Suppressor macrophage treated with lipopolysaccharide for 4 hours (primary cell): ENCODE measurements at places on chromosomes 6 and 20.

DNA sequence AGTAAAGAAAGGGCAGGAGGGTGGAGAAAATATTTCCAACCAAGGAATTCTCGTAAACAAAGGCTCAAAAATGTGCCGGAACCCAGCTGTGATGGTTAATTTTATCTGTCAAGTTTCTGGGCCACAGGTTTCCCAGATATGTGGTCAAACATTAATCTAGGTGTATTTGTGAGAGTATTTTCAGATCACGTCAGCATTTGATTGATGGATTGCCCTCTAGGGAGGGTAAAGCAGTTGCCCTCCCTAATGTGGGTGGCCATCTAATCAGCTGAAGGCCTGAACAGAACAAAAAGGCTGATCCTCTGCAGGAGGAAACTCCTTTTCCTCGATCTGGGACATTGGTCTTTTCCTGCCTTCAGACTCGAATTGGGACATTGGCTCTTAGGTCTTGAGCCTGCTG lies 298.7 kb upstream of the TCF21 start:
- DNase-seq, result no peak

GRCh38 chr6:64100702-64101303 lies 465.2 kb downstream of the PHF3 start:
- DNase-seq, result no peak

DNA sequence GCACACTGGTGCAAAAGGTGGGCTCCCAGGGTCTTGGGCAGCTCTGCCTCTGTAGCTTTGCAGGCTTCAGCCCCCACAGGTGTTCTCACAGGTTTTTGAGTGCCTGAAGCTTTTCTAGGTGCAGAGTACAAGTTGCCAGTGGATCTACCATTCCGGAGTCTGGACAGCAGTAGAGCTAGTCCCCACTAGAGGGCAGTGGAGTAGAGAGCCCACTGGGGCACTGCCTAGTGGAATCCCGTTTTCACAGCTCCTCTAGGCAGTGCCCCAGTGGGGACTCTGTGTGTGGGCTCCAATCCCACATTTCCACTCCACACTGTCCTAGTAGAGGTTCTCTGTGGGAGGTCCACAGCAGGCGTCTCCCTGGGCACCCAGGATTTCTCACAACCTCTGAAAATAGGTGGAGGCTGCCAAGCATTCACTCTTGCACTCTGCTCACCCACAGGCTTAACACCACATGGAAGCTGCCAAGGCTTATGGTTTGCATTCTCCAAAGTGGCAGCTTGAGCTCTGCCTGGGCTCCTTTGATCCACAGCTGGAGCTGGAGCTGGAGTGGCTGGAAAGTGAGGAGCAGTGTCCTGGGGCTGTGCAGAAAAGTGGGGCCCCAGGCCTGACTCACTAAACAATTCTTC lies 86.3 kb upstream of the PROKR2 start:
- peak; percentile 56 for DNase-seq

DNA sequence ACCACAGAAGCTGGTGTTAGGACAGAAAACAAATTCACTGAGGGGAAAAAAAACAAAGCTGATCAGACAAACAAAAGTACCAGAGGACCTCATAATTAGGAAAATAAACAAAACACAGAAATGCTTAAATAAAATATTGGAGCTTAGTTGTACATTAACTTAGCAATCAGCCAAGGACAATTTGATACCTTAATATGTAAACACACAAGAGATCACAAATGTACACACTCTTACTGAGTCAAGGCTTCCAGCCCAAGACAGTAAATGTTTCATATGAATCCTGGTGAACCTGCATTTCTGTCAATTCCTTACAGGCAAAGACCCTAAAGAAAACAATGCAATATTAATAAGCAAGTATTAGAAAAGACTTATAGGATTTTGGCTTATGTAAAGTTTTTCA lies 62.0 kb upstream of the SPTLC3 start:
- DNase-seq, result no peak

GRCh38 chr20:46951405-46951804 lies 56.8 kb downstream of the EYA2 start:
- no peak for DNase-seq

- no peak for DNase-seq
These were observed 10.8 kb upstream of the MICAL1 start for GRCh38 chr6:109466212-109466923.

DNA sequence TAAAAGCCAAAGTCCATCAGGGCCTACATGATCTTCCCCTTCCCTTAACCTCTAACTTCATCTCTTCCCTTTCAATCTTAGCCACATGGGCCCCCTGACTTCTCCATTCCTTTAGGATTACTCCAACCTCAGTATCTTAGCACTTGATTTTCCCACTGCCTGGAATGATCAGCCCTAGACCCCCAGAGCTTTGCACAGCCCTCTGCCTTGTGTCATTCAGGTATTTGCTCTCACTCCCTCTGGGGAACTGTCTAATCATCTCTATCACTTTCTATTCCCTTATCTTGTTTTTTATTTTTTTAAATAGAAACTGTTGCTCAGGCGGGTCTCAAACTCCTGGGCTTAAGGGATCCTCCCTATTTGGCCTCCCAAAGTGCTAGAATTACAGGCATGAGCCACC lies 13.3 kb upstream of the ZNFX1 start:
- no peak for DNase-seq

- DNase-seq, result peak; percentile 2
These were observed 416 bp downstream of the RSPH4A start for GRCh38 chr6:116616737-116617053.

- DNase-seq, result no peak
These were observed 878 bp upstream of the HLA-DMA start for GRCh38 chr6:32953775-32954174.

DNA sequence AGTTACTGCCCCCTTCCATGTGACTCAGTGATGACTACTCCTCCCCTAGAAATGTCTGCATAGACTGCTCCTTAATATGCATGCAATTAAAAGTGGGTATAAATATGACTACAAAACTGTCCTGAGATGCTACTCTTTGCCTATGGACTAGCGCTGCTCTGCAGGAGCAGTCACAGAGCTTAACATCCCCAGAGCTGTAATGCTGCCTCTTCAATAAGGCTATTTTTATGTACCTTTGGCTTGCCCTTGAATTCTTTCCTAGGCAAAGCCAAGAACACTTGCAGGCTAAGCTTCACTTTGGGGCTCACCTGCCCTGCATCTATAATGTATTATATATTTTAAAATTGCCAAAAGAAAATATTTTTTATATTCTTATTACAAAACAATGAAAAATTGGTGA lies 299.1 kb downstream of the CLVS2 start:
- no peak for DNase-seq

- DNase-seq, result no peak
These were observed 63.7 kb downstream of the RNGTT start for GRCh38 chr6:88899569-88900316.

- no peak for DNase-seq
These were observed 145.8 kb downstream of the INSM1 start for GRCh38 chr20:20513720-20514119.

DNA sequence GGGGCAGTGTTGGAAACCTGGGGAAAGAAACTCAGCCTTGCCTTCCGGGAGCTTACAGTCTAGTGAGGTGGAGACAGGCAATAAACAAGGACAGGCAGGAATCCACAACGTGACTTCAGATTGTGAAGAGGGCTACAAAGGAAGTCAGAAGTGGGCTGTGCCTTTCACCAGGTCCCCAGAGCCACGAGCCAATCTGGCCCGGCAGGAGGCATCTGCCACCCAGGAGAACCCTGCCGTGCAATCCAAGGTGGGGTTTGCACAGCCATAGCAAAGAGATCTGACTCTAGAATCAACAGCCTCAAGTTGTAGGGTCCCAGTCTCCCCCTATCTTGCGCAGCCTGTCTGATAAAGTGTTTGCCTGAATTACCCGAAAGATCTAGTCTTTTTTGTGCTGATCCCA lies 5.5 kb downstream of the SLC32A1 start:
- no peak for DNase-seq

DNA sequence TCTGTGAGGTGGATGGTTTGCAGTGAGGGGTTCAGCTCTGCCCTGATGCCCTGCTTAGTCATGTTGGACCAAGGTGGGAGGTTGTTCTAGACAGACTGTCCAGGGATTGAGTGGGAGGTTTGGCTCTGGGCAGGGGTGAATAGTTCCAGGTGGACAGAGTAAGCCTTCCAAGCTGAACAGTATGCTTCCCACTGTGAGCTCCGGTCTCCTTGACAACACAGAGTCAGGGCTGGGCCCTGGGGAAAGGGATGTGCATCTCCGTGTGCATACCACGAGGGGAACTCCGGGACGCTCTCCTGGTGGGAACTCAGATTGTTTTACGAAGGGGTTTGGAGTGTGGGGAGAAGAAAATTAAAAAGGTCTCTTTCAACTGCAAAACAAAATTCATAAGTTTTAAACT lies 174.7 kb downstream of the DHX35 start:
- no peak for DNase-seq

GRCh38 chr6:153591159-153591558 lies 447.9 kb upstream of the OPRM1 start:
- no peak for DNase-seq

GRCh38 chr20:17023036-17023435 lies 203.8 kb upstream of the PCSK2 start:
- no peak for DNase-seq

DNA sequence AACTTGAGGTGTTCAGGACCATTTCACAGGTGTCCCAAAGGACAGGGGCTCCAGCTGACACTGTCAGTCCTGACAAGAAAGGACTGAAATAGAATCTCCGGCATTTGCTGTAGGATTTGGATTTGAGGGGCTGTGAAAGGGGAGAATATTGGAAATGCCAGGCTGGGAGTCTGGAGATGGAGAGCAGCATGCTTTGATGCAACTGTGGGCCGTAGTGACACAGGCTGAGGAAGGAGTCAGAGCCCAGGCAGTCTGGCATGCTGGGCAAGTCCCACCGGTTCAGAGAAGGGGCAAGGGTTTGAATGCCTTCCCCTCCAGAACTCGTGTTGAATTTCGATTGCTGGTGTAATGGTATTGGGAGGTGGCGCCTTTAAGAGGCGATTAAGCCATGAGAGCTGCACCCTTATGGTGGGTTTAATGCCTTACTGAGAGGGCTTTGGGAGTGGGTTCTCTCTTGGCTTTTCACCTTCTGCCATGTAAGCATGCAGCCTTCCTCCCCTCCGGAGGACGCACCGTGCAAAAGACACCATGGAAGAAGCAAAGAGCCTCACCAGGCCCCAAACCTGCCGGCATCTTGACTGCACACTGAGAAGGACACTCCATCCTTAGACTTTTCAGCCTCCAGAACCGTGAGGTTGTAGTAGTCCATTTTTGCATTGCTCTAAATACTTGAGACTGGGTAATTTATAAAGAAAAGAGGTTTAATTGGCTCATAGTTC lies 9.4 kb upstream of the PYGB start:
- DNase-seq, result no peak

- peak; percentile 17 for DNase-seq
These were observed 23.9 kb downstream of the SERPINB6 start for GRCh38 chr6:2947445-2947844.

DNA sequence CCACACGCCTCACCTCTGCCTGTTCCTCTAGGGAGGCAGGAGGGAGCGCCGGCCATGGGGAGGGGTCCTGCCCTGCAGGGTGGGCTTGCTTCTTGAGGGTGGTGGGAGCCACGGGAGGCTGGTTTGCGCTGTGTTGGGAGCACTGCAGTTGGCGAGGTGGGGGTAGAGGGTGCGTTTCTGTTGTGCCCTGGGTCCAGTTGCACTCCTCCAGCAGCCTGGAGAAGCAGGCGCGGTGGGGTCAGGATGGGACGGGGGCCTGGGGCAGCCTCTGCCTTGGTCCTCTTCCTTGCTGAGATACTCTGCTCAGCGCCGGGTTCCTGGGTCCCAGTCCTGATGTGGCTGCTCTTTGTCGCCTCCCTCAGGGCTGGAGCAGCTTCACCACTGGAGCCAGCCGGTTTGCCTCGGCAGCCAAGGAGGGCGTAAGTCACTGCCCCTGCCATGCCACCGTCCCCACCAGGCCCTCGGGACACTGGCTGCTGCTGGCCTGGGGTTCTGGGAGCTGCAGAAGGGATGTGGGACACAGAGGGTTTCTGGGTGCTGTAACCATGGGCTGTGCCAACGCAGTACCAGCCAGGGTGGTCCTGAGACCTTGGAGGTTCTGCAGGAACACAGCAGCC lies 8.4 kb downstream of the ARFGAP1 start:
- DNase-seq, result no peak

- peak; percentile 7 for DNase-seq
These were observed 174.2 kb upstream of the THBS2 start for GRCh38 chr6:169427856-169428255.

DNA sequence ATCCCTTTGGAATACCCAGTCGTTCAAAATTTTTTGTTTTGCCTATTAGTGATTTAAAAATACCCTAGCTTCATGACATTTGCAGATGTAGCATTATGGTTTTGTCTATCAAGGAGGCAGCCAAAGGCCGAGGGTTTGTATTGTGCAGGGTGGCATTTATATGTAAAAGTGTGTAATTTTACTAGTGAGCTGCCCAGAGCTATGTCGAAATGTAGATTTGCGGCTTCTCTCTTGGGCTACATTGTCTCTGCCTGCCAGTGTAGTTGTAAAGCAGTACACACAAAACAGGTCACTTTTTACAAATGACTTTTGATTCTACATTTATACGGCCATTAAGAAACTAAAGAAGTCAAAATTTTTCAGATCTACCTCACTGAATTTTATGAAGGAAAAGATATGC lies 87.7 kb downstream of the TSHZ2 start:
- DNase-seq, result no peak

- peak; percentile 39 for DNase-seq
These were observed 989 bp downstream of the FITM2 start for GRCh38 chr20:44309763-44310663.

- no peak for DNase-seq
These were observed 677.0 kb upstream of the ID4 start for GRCh38 chr6:19160081-19160730.
